ENCODE measurements at places on chromosomes 4 and X.

- no peak for DNase-seq
Measured at GRCh38 chr4:16292585-16292984, 66.3 kb upstream of the TAPT1 start.

GRCh38 chrX:14440106-14440505, 89.2 kb upstream of the GLRA2 start:
- no peak for DNase-seq

DNA sequence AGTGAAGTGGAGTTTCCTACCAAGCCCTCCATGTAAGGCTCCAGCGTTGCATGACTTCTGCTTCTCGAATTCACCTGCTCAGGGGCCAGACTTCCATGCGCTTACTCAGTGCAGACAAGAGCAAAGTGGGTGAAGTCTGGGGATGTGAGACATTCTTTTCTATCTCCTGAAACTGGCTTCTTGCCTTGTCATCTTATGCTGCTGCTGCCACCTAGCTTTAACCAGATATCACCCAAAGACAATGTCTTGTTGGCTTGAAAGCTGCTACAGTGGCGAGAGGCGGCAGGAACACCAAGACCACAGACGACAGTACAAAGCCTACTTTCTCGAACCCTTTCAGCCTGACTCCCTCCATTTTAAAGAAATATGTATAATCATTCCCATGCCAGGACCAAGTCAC, 103.6 kb upstream of the ADGRG2 start:
- DNase-seq, result peak; percentile 10

- no peak for DNase-seq
Measured at GRCh38 chr4:146510942-146511341, 10.8 kb downstream of the SLC10A7 start.

DNA sequence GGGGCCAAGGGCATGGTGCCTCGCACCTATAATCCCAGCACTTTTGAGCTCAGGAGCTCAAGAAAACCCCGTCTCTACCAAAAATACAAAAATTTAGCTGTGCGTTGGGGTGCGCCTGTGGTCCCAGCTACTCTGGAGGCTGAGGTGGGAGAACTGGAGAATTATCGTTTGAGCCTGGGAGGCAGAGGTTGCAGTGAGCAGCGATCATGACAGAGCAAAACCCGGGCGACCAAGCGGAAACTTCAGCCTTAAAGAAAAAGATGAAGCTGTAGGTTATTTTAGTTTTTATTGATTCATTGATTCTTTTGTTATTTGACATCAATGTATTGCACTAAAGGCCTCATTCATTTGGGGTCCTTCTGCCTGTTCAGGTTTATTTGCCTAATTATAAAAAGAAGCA, 5.4 kb downstream of the TMPRSS11F start:
- no peak for DNase-seq

DNA sequence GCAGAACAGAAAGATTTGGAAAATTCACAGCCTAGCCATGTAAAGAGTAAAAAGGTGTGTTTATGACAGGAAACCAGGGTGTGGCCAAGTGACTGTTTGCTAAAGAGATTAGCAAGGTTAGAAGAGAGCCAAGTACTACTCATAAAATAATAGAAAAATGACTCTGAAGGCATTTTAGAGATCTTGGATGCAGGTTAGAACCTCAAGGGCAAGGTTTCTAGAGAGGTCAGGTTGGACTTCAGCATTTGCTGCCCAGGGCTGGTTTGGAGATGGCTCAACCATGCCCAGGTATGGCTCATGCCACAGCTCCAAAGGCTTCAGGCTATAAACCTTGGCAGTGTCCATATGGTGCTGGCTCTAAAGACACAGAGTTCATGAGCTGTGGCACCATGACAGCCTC, 40.6 kb upstream of the ADGRA3 start:
- DNase-seq, result no peak

Data from ACHN (cell line).